ENCODE measurements at places on chromosomes 3 and 15.

DNA sequence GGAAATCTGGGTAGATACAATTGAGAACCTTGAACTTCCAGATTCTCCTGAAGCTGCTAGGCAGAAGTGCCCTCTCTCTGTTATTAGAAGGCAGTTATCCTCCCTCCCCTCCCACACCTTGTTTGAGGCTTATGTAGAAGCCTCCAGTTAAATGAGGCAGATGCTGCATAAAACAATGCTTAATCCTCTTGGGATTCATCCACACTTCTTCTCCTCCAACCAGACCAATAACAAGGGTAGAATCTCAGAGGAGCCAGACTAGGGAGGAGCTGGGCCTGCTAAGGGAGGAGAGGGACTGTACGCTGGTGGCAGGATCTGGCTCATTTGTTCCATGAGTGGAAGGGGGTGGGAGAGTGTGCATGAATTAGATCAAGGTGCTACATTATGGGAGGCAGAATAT is 88.3 kb upstream of the PRR23C start:
- no peak for DNase-seq

- DNase-seq = no peak
Measured at GRCh38 chr15:48674876-48675275, 29.4 kb upstream of the FBN1 start.

GRCh38 chr3:59310736-59311135 is 260.9 kb upstream of the CFAP20DC start:
- DNase-seq = peak; percentile 6

DNA sequence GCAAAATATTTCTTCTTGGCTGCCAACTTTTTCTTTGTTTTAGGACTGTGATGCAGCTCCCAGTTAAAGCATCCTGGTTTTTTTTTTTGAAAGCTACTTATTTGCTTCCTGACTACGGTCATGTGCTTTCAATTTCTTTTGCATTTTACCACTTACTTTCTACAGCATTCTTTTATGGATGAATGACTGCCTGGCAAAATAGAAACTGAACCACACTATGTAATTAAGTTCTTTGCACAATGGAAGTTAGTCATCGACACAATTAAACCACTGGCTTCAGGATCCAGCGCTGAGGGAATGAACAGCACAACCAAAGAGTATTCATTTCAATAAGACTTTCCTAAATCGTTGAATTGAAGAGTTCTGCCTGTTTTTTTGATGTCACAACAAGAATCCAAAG is 82.2 kb upstream of the EPHA3 start:
- peak; percentile 19 for DNase-seq

- peak; percentile 40 for DNase-seq
Measured at GRCh38 chr3:65751123-65751700, 287.5 kb downstream of the MAGI1 start.

DNA sequence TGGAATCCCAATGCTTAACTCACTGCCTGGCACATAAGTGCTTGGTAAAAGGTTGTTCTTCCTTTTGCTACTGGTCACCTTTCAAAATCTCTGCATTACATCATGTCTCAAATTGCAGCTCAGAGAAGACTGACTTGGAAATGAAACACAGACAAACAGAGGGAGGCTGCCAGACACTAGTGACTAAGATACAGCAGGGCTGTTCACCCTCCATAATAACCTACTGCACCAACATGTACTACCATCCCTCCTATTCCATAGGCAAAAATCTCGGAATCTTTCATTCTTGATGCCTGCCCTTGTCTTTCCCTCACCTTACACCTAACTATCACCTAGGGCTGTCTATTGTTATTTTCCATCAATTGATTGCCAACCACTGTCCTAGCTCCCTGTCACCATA is 502.3 kb upstream of the ADAMTS9 start:
- no peak for DNase-seq

GRCh38 chr3:16474216-16474615 is 39.3 kb downstream of the RFTN1 start:
- no peak for DNase-seq

GRCh38 chr3:125318871-125319270 is 56.3 kb downstream of the ZNF148 start:
- DNase-seq = no peak
